ENCODE measurements at places on chromosomes 3 and 15.

- DNase-seq: no peak
Observed at GRCh38 chr15:69026355-69026754, 11.9 kb downstream of the NOX5 start.

DNA sequence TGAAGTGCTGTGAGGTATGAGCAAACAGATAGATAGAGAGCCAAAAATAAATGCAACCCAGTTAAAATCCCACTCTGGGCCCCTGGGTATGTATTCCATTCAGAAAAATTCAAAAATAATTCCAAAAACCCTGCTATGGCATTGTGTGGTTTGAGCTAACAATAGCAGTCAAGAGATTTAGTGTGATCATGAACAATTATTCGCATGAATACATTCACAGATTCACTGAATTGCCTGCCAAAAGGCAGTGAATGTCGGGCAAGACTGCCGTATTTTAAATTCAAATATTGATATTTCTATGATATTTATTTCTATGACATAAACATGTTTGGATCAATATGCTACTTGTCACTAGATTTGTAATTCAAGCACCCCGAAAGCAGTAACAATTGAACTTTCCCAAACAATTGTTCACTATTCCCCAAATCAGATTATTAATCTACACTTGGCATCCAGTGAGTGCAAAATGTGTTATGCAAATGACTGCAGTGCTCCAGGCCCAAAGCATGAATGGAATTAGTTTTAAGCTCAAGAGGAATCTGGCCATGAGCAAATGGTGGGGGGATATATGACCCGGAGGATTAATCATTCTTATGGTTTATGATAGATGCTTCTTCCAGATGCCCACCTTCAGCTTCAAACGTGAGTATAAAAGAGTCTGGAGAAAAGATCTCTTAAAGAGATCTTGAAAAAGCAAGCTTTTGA lies 417.0 kb upstream of the MEIS2 start:
- no peak for DNase-seq

- DNase-seq: no peak
Observed at GRCh38 chr3:32447865-32448400, 54.7 kb downstream of the CMTM6 start.

DNA sequence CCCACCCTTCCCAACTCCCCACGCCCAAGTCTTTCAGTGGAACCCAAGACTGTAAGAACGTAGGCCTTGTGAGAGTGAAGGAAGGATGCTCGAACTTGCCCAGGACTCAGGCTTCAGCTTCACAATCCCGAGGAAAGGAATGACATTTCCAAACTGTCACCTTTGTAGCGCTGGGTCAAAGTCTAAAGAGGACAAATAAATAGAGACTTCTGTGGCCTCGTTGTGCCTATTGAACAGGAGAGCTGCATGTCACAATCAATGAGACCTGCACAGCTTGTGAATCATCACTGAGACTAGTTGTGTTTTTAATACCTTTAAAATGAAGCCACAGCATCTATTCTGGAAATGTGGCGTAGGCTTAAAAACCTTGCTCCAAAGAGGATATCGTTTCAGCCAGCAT lies 222.8 kb upstream of the ST8SIA2 start:
- no peak for DNase-seq

- DNase-seq: no peak
Observed at GRCh38 chr3:183116025-183116614, 16.8 kb upstream of the MCCC1 start.

Measured in skeletal muscle cell (primary cell).